CD4-positive, alpha-beta T cell treated with Interleukin-2 at 100 ng/mL for 4 hours (primary cell): ENCODE measurements at places on chromosomes 1 and 21.

GRCh38 chr1:247487057-247487456, 29.2 kb upstream of the OR2B11 start:
- DNase-seq: peak; percentile 63

DNA sequence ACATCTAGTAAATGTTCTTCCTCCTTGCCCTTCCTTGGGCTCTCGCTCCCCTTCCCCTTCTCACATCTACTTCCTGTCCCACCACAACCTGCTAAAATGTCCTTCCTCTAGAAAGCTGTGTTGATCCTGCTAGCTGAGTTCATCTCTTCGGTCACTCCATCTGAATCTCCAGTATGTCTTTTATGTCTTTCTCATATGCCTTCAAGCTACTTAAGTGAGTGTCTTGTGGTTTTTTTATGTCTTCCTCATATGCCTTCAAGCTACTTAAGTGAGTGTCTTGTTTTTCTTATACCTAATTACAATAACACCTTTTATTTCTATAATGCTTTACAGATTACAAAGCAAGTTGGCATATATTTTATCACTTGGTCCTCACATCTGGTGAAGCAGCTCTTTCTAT, 33.9 kb downstream of the CSF1 start:
- DNase-seq: no peak

DNA sequence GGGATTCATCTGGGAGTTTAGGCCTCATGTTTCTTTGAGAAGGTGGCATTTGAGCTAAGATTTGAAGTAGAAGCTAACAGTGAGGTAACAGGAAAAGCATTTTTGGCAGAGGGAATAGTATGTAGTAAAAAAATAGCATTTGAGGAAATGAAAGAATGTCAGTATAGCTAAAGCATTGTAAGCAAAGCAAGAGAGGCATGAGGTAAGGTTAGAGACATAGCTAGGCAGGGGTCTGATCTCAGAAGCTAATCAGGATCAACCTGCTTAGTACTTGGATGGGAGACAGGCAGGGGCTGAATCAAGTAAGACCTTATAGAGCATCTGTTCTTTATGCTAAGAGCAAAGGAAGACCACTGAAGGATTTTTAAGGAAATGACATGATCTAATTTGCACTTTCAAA, 4.0 kb downstream of the POLR3C start:
- DNase-seq: no peak

DNA sequence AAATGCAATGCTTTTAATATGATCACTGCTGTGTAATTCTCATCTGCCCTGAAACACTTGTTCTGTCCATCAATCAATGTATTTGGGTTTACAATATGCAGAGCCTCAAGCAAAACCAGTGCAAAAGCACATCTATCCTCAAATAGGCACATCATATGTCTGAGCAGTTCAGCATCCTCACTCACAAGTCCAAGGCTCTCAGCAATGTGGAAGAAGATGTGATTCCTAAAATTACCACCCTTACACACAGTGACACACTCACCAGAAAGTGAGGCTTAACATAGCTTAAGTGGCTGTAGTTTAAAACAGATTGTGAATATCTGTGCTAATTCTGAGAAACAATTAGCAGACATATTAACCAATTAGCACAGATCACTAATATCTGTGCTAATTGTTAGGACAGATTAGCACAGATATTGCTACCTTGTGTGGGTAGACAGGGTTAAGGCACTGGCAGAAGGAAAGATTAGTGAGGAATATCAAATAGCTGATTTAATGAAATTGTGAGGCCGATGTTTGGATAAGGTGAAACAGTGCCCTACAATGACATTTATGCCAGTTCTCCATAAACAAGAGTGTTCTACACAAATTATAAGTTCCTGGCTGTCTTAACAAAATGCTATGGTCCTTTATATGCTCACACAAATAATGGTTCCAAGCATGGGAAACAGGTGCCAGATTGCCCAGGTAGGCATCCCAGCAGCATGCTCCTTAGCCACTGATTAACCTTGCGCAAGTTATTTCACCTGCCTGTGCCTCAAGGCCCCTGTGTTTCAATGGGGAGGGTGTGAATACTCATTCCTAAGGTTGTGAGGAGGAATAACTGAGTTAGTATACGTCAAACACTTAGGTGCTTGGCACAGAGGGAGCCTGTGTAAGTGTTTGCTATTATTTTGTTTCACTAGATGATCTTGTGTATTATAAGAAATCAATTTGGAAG, 41.7 kb downstream of the MRPL39 start:
- DNase-seq: no peak

GRCh38 chr21:45880097-45881068, 101.2 kb upstream of the COL6A1 start:
- DNase-seq: peak; percentile 68

GRCh38 chr1:109050228-109050995, 8.5 kb upstream of the WDR47 start:
- no peak for DNase-seq

DNA sequence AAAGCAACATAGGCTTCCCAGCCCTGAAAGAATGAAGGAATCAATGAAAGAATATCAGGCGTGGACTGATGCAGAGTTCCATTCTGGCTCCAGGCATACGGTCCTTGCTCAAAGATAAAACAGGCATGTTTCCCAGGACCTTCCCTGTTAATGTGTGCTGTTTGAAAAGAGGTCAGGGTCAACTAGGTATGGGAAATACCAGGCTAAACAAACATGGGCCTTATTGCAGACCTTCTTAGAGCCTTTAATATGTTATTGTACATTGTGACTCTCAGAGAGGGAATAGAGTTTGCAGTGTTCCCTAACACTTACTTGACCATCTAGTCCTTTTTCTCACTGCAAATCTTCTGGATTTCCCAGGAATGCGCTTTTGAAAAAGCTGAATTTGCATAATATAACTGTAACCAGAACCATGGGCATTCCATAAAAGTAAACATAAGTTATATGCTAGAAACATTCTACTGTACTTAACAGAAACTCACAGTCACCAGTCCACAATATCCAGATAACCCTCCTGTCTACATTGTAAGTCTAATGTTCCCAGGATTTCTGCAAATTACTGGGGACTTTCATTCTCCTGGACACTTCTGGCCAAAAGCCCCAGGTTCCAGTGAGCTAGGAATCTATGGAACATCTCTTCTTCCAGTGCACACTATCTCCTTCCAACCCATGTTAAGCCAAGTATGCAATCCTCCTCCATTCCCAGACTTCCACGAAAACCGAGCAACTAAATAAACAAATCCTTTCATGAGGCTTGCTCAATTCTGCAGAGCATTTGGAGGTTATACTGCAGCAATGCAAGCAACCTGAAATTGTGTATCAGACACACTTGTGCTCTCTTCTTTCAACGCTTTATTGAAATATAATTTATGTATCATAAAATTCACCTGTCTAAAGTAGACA, 486.6 kb downstream of the SETD4 start:
- DNase-seq: no peak

DNA sequence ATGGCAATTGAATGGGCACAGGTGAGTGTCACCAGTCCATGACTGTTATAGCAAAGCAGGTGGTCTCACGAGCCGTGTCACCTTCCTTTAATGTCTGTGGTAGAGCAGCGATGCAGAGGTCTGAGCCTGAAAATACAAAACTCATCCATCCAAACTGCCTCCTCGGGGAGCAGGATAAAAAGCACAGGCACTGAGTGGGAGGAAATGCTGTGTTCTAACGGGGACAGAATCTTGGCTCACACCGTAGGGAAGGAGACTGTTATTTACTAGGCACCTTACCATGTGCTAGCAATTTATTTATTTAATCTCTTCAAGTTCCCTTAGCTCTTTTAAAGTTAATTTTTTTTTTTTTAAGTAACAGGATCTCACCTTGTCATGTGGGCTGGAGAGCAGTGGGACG, 1.2 kb downstream of the ASCL5 start:
- DNase-seq: no peak

DNA sequence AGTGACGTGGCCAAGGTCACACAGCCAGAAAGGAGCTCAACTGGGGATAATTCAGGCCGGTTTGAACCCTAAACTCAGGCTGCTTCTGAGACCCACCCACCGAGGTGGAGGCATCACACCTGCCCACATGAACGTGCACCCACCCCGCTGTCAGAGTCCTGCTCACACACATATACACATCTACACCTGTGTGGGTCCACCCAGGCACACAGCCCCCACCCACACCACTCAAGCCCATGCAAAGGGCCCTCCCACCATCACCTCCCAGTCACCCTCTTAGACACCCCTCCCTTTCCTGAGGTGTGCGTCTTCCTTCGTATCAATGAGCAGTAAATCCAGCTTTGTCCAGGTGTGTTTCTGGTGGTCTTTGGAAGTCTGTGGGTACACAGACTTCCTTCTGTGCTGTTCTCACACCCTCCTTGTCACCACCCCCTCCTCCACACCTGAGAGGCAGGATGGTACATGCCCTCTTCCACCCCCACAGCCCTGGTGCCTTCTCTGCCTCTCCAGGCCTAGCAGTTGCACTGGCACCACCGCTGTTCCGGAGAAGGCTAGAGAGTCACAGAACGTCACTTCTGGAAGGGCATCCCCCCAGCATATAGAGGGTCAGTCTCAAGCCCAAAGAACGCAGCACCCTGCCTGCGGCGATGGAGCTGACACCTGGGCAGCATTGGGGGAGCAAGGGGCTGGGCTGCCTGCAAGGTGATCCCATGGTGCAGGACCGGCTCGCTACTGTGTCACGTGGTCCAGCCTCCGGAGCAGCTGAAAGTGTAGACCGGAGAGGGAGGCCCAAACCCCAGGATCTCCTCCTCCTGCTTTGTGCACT, 18.9 kb upstream of the FAM131C start:
- DNase-seq: no peak

- DNase-seq: peak; percentile 79
Observed at GRCh38 chr1:209627732-209628196, 24.5 kb downstream of the LAMB3 start.

- DNase-seq: no peak
Observed at GRCh38 chr21:41953831-41954653, at the start of gene C2CD2. Gene C2CD2 (minus strand): TSS chr21:41954018. CDS start chr21:41953648, 370 bp downstream.

DNA sequence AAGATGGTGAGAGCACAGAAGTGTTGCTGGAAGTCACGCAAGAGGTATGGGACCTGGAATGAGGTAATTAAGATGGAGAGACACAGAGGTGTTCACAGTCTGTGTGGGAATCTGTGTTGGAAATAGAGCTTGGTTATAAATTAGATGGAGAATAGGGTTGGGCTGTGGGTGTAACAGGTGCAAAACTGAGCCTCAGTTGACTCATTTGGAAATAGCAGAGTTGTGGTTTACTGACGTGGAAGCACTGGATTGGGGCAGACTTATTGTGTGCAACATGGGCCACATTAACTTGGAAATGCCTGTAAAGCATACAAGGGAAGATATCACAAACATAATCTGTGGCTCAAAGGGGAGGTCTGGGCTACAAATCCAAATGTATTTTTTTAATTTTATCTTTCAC, 13.0 kb downstream of the CAMSAP2 start:
- DNase-seq: no peak

GRCh38 chr21:41361053-41361785, 608 bp upstream of the MX2 start:
- DNase-seq: no peak

GRCh38 chr21:35159881-35160280, 110.8 kb upstream of the RUNX1 start:
- DNase-seq: no peak

- no peak for DNase-seq
Observed at GRCh38 chr21:22890656-22891055, 1892.4 kb downstream of the NCAM2 start.

DNA sequence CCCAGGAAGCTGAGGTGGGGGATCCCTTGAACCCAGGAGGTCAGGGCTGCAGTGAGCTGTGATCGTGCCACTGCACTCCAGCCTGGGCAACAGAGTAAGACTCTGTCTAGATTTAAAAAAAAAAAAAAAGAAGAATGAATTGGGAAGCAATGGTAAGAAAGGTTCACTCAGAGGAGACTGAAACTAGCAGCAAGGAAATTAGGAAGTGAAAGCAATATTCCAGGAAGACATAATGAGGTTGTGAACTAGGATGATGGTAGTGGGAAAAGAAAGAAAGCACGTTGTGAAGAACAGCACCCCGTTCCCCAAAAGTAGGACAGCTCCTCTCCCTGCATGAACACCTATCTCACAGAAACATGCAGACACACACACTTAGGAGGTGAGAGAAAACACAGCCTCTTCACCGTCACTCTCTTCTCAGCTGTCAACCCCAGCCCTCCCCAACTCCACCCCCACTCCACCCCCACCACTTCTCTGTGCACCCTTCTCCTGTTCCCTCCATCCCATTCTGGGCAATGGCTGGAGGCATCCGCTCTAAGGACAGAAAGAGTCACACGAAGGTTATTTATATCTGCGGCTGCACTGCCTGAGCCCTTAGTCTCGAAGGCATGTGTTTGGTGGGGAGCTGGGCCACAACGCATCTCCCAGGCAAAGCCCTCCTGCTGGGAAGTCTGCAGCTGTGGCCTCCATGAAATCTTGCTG, 101.8 kb upstream of the LPGAT1 start:
- DNase-seq: no peak

GRCh38 chr1:41866285-41866684, 52.4 kb downstream of the HIVEP3 start:
- DNase-seq: no peak

DNA sequence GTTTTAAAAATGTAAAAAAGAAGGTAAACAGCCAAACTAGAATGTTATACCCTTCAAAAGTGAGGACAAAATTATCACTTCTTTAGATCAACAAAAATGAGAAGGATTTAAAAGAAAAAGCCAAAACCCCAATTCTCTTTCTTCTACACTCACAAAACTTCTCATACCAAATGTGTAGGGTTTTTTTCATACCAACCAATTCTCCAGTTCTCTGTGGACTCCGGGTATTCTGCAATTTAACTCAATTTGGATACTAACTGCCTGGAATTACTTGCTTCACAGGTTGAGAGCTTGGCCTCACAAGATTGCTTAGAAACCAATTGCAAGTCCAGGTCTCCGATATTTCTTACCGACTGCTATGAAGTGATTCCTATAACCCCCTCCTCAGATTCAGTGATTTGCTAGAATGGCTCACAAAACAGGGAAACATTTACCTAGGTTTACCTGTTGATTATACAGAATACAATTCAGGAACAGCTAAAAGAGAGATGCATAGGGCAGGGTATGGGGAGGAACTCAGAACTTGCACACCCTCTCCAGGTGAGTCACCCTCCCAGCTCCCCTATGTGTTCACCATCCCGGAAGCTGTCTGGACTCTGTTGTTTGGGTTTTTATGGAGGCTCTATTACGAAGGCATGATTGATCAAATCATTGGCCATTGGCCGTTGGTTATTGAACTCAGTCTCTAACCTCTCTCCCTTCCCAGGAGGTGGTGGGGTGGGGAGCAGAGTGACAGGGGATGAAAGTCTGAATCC, 67.1 kb downstream of the CAMTA1 start:
- no peak for DNase-seq

- no peak for DNase-seq
Observed at GRCh38 chr1:51877434-51878307, 856 bp downstream of the NRDC start.

DNA sequence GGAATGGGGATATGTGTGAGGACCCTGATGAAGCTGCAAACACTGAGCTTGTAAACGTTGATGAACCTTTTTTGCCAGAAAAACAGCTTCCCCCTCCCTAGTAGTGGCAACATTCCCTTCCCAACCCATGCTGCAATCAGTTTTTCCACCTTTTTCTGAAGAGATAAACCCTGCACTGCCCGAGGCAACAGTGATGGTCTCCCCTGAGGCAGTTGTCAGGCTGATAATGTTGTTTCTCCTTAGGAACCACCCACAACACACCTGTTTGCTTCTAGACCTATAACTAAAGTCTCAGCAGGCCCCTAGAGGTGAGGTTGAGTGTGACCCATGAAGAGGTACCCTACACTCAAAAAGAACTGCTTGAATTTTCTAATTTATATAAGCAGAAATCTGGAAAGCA, 922.4 kb upstream of the ADGRL4 start:
- no peak for DNase-seq

GRCh38 chr1:64072089-64072793, 131.2 kb upstream of the UBE2U start:
- no peak for DNase-seq

- no peak for DNase-seq
Observed at GRCh38 chr1:35530168-35530567, 27.0 kb downstream of the KIAA0319L start.
